Endodermal cell (in vitro differentiated cells): ENCODE measurements at places on chromosomes 11 and 22. TPM values are rescaled to one million over a fixed set of nuclear protein-coding genes. Genes with fewer than 3 reads are reported as not detected.

OOSP1 gene
- not detected in 3 replicates for total RNA-seq

VSIG10L2 gene
- total RNA-seq = not detected in 3 replicates

MPPED2 gene
- 1.5 to 4.5 TPM (median 2.5 TPM) in 3 replicates for total RNA-seq

DNA sequence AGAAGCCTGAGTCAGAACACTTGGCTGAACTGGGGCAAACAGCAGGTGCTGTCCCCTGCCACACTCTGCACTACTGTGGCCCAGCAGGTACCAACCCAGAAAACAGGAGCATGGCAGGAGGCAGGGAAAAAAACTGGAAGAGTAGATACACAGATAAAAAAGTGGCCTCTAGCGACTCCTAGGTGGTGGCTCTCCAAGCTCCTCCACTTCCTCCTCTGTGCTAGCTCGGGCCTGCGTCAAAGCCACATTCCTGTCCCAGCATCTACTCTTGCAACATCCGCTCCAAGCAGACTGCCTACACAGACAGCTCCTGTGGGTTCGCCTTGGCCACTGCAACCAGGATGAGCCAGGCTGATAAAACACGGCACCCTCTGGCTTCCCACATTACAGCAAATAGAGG, 6.9 kb downstream of the OR8B12 start:
- peak; percentile 94 for DNase-seq
- no peak overlapping the region for H3K4me3 ChIP-seq
- no peaks in the 10 kb centered on the region for H3K36me3 ChIP-seq

GRCh38 chr22:37943136-37943824, 10.1 kb downstream of the C22orf23 start:
- no peak overlapping the region for H3K4me3 ChIP-seq
- no peak overlapping the region for H3K27ac ChIP-seq
- H3K27me3 ChIP-seq = no peaks in the 10 kb centered on the region

- H3K27me3 ChIP-seq = no peaks in the 10 kb centered on the region
- no peak for DNase-seq
- H3K4me3 ChIP-seq = no peak overlapping the region
- H3K4me1 ChIP-seq = no peaks in the 10 kb centered on the region
These were observed 9.9 kb downstream of the CSTF3 start for GRCh38 chr11:33151399-33151798.
